ENCODE measurements at places on chromosomes 4 and X. TPM values are rescaled to one million over a fixed set of nuclear protein-coding genes. Genes with fewer than 3 reads are reported as not detected.

Gene WDR1
- 412 TPM for polyA plus RNA-seq

Gene NPY5R
- polyA plus RNA-seq, result not detected

Gene TMSB15B
- polyA plus RNA-seq, result 14.7 TPM

DNA sequence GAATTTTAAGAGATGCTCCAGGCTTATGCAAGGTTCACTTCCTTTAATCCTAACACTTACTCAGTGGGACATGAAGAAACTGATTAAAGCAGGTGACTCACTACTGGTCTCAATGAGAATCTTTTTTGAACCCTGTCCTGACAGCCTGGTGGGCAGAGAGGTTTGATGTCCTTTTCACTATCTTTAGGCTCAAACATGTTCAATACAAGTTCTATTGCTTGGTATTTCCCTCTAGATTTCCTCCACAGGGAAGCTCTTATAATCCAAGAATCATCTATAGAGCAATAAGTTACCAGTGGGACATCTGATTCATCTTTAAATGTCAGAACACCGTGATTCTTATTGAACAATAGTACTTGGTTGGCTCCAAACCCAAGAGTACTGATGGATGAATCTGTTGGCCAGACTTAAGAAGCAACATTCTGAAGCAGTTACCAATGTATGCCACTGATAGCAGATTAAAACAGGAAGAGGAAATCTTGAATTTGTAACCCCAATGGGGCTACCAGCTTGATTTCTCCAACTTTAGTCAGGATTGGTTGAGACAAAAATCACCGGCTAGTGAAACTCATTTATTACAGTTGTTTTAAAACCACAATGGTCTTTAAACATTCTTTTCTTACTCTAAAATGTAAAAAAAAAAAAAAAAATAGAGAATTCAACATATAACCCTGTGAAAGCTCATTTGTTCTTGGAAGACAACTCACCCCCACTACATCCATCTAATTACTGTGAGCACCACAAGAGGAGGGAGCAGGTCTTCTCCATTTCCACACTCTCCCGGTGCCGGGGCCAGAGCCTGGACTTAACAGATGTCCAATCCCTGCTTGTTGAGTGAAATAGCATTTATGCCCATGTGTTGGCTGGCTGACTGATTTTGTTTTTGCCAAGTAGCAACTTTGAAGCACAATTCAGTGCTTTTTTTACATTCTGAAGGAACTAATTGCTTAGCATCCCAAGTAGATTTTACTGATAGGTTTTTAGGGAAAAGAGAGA is 43.3 kb downstream of the FGFBP1 start:
- no peak for DNase-seq

GRCh38 chr4:169485086-169485485 is 127.3 kb downstream of the NEK1 start:
- no peak for DNase-seq

DNA sequence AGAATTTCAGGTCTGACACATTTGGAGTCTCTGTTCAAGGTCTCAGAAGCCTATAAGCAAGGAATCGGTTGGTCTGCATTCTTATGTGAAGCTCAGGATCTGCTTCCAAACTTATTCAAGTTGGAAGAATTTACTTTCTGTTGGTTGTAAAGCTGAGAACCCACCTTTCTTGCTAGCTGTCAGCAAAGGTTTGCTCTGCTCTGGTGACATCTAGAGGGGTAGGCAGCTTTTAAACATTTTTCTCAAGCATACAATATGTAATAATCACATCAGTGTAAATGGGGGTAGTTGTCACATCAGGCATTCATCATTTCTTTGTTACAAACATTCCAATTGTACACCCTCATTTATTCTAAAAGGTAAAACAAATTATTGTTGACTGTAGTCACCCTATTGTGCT is 935.2 kb downstream of the TRAM1L1 start:
- DNase-seq, result no peak

- no peak for DNase-seq
These were observed 141.6 kb downstream of the AASDH start for GRCh38 chr4:56245547-56246232.

GRCh38 chr4:16253127-16253960 is 27.1 kb upstream of the TAPT1 start:
- no peak for DNase-seq

Gene TEX11
- 0.18 TPM for polyA plus RNA-seq

DNA sequence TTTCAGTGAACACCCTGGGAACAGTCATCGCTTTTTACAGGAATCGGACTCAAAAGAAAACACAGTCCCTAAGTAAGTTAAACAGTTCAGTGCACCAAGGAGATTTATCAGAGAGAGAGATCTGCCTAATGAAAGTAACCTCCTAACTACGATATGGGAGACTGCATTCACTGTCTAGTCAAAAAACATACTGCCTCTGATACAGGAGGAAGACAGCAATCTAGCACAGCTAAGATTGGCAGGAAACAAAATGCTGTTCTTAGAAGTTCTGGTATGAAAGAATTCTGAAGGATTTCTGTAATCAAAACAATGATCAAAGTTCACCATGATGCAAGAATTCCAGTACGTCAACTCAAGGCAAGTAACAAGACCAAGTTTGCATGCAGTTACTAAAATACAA is 92.8 kb downstream of the MAML3 start:
- DNase-seq, result peak; percentile 25

DNA sequence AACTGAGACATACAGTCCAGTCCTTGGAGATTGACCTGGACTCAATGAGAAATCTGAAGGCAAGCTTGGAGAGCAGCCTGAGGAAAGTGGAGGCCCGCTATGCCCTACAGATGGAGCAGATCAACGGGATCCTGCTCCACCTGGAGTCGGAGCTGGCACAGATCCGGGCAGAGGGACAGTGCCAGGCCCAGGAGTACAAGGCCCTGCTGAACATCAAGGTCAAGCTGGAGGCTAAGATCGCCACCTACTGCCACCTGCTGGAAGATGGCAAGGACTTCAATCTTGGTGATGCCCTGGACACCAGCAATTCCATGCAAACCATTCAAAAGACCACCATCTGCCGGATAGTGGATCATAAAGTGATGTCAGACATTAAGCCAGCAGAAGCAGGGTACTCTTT is 20.4 kb upstream of the FRMPD3 start:
- peak; percentile 19 for DNase-seq

Gene CCNA2
- 0.13 TPM for polyA plus RNA-seq

DNA sequence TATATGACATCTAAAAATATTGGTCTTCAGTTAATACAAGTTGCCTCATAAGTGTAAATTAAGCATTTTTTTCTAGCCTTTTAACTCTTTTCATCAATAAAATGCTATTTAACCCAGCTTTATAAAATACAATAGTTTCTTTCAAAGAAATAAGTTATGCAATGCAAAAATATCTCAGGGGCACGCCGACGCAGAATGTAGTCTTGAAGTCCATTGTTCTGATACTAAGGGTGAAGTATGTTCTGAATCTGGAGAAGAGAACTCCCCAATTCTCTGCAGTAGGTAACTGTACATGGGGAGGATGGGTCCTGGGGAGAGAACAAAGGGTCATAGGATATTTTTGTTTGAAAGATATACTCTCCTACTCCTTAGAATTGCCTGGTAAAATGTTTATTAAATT is 256.6 kb upstream of the NDST4 start:
- no peak for DNase-seq

Gene SYTL5
- not detected for polyA plus RNA-seq

- no peak for DNase-seq
These were observed 410.9 kb upstream of the CT83 start for GRCh38 chrX:116873671-116874070.

DNA sequence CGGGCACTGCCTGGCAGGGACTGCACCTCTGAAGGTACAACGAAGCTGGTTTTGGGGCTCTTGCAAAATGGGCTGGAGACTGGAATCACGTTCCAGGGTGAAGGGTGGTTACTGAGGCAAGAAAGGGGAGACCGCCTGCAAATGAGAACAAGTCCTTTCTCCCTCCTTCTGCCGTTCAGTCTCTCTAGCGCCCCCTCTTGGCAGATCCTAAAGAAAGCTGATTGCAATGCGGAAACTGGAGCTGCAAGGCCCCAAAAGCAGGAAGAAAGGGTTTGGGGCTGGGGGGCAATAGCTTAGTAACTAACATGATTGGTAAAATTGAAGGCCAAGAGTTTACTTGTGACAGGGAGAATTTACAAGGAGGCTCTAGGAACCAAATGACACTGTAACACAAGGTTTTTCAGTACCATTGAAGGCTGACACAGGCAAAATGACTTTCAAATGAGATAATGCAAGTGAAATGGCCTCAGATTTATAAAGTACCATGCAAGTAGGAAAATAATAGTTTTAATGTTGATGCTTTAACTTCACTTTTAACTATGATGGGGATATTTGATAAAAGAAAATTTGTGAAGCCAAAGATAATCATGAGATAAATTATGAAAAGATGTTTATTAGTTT is 222.7 kb upstream of the HAND2 start:
- DNase-seq, result no peak

Gene TMEM128
- polyA plus RNA-seq, result 46.2 TPM

GRCh38 chrX:78653118-78653822 is 5.9 kb downstream of the RTL3 start:
- no peak for DNase-seq

Measured in naive thymus-derived CD4-positive, alpha-beta T cell (primary cell).